Activated CD4-positive, alpha-beta T cell treated with anti-CD3 and anti-CD28 coated beads, Interleukin-2, amount 50 U/mL, for 24 hours (primary cell): ENCODE measurements at places on chromosomes 2 and 18.

- no peak for DNase-seq
Measured at GRCh38 chr2:131827481-131828163, 299.9 kb downstream of the CCDC74A start.

DNA sequence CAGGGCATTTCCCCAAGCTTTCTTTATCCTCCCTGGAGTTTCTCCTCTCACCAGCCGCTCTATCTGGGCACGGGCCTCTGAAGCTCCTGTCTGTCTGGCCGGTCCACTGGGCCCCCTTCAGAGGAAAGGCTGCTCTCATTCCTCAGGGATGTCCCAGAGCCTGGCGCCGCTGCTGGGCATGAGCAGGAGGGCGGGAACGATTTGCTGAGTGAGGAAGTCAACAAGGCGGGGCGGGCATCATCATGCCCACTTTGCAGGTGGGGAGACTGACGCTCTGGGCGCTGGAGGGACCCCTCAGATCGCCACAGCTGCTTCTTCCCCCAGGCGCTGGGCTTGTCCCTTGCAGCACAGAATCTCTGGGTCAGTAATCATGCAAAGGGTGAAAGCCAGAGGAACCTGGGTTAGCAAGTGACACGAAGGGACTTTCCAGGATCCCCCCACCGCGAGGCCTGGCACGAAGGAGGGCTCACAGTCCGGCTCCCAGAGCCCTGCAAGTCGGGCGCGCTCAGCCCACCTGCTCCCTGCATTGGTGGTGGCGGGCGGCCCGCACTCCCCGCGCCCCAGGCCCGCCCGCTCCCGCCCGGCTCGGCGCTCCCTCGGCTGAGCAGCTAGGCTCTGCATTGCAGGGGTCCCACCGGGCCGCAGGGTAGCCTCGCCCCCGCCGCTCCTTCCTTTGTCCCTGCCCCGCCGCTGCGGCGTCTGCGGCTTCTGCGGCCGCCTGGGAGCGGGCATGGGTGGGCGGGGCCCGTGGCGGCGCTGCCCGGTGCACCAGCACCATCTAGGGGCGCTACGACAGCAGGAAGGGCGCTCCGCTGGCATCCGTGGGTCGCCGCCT, 157.8 kb downstream of the CYRIA start:
- DNase-seq, result no peak

- no peak for DNase-seq
Measured at GRCh38 chr2:139067874-139068273, 287.7 kb upstream of the NXPH2 start.

- DNase-seq, result no peak
Measured at GRCh38 chr2:20929721-20930120, 106.8 kb upstream of the LDAH start.

GRCh38 chr2:172307800-172308199, 119.6 kb upstream of the ITGA6 start:
- DNase-seq, result no peak

DNA sequence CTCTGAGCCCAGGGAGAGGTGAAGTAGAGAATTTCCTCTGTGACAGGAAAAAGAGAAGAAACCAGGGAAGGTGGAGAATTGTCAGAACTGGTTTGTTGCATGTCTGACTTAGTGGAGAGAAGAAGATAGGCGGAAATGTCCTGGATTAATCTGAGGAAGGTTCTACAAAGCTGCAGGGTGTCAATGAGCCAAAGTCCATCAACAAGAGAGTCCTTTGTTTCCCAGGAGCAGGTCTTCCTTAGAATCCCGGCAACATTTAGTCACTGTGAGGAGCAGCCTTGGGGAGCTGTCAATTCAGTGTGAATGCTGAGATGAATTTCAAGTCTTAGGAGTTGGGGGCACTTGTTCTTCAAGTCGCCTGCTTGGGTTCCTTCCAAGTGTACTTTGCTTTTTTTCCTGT, 88.4 kb upstream of the CELF4 start:
- no peak for DNase-seq

DNA sequence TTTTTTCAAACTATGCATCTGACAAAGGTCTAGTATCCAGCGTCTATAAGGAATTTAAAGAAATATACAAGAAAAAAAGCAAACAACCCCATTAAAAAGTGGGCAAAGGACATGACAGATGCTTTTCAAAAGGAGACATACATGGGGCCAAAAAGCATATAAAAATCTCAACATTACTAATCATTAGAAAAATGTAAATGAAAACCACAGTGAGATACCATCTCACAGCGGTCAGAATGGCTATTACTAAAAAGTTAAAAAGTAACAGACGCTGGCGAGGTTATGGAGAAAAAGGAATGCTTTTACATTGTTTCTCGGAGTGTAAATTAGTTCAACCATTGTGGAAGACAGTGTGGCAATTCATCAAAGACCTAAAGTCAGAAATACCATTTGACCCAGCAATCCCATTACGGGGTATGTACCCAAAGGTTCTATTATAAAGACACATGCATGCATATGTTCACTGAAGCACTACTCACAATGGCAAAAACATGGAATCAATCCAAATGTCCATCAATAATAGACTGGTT, 643.1 kb upstream of the LRRTM1 start:
- DNase-seq, result no peak

DNA sequence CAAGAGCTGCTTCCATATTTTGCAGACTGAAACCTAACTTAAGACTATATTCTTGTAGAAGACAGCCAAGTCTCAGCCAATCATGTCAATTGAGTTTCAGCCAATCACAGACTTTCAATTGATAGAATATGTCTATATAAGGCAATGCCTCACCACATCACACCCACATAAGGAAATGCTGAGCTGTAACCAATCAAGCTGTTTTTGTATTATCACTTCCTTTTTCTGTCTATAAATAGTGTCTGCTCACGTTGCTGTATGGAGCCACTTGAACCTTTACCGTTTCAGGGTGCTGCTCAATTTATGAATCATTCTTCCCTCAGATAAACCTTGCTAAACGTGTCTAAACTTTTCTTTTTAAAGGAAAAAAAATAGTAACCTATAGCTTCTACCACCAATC, 1554.4 kb upstream of the LRRTM1 start:
- no peak for DNase-seq

GRCh38 chr2:219408204-219408603, 10.0 kb upstream of the DES start:
- DNase-seq, result no peak
